ENCODE measurements at places on chromosomes 2 and 18. TPM values are rescaled to one million over a fixed set of nuclear protein-coding genes. Genes with fewer than 3 reads are reported as not detected.

Gene MOGAT1
- polyA plus RNA-seq = 0.20 TPM

Gene SLC1A4
- 88.7 TPM for polyA plus RNA-seq

- no peak for DNase-seq
Observed at GRCh38 chr2:173151671-173152401, 76.2 kb downstream of the MAP3K20 start.

DNA sequence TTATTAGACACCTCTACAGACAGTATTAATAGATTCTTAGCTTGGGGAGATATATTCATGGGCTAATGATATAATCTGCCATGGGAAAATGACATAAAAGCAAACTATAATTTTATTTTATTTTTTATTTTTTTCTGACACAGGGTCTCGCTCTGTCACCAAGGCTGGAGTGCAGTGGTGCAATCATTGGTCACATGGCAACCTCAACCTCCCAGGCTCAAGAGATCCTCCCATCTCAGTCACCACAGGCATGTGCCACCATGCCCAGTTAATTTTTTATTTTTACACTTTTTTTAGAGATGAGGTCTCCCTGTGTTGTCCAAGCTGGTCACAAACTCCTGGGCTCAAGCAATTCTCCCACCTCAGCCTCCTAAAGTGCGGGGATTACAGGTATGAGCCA is 39.3 kb downstream of the RTN4 start:
- DNase-seq = no peak

- peak; percentile 35 for DNase-seq
Observed at GRCh38 chr2:235432741-235433520, 60.9 kb upstream of the AGAP1 start.

DNA sequence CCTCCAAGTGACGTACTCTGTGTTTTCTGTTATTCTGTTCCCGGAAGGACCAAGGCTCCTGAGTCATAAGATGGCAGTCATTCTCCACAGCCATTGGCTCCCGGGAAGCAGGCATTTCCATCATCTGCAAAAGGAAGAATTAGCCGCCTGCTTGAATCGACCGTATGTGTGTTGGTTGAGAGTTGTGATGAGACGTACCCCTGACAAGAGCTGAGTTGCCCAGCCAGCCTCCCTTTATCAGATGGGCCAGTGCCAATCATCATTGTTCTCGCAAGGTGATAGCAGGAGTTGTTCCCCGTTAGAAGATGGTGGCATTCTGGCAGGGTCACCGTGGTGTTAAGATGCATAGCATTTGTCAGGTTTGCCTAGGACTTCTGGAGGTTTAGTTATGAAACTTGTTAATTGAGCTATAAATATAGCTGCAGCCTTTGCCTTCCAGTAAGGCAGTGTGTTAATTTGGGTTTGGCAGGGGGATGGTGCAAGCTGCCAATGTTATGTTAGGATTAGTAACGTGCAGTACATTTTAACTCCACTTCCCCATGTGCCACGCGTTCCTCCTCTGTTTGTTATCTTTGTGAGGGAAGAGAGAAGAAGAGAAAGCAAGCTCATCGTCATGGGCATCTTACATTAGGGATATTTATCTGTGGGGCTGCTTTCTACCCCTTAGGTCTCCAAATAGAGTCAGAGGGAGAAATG is 652.7 kb upstream of the FANCL start:
- no peak for DNase-seq

- no peak for DNase-seq
Observed at GRCh38 chr18:46868169-46868921, 49.0 kb downstream of the PIAS2 start.

Data from spinal cord (tissue), 10 donors.